ENCODE measurements at places on chromosomes 7 and 10.
A peak's percentile ranks its signal among the peaks of the same experiment; 100 is the strongest.

DNA sequence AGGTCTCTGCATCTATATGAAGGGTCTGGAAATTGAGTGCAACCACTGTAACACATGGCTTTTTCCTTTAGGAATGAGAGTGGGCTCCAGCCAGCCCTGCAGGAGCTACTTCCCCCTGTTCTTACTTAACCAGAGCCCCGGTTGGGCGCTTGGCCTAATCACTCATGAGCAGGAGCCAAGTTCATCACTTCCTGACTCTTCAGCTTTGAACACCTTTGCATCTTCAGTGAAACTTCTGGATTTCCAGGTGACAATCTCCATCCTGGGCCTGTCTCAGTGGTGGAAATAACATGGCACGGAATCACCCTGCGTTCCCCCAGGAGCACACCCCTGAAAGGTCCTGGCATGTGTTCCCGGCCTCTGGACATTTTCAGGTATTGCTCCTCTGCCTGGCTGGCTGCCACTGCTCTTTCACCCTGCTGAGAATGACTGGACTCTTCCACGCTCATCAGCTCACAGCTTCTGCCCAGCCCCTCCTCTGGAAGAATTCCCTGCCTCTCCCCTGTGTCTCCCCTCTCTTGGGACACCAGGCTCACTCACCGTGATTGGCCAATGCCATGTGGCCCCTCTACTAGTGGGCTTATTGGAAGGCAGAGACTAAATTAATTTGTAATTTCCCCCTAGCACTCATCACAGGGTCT lies 229.1 kb upstream of the GRB10 start:
- no peak for DNase-seq

GRCh38 chr10:13227031-13227430 lies 7.1 kb downstream of the UCMA start:
- no peak for DNase-seq

DNA sequence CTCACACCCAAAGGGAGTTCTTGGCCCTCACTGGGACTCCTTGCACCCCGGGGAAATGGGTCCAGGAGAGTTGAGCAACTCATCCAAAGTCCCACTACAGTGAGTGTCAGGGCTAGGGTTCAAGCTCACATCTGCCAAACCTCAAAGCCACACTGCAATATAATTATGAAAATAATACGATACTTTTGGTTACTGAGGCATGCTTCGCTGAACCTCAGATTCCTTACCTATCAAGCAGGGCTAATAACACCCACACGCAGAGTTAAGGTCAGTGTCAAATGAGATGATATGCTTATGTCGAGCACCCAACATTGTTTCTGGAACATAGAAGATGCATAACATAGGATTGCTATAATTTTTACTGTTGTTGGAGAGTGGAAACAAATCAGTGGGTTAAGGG lies 58.2 kb downstream of the BPGM start:
- no peak for DNase-seq

DNA sequence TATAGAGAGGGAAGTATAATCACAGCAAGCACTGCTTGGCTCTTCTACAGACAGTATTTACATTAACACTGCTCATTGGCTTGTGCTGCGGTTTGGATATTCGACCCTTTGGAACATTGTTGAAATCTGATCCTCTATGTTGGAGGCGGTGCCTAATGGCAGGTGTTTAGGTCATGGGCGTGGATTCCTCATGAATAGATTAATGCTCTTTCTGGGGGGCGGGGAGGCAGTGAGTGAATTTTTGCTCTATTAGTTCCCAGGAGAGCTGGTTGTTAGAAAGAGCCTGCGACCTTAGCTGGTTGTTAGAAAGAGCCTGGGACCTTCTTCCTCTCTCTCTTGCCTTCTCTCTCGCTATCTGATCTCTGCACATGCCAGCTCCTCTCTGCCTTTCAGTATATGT lies 77.3 kb upstream of the SVIL start:
- DNase-seq, result no peak

DNA sequence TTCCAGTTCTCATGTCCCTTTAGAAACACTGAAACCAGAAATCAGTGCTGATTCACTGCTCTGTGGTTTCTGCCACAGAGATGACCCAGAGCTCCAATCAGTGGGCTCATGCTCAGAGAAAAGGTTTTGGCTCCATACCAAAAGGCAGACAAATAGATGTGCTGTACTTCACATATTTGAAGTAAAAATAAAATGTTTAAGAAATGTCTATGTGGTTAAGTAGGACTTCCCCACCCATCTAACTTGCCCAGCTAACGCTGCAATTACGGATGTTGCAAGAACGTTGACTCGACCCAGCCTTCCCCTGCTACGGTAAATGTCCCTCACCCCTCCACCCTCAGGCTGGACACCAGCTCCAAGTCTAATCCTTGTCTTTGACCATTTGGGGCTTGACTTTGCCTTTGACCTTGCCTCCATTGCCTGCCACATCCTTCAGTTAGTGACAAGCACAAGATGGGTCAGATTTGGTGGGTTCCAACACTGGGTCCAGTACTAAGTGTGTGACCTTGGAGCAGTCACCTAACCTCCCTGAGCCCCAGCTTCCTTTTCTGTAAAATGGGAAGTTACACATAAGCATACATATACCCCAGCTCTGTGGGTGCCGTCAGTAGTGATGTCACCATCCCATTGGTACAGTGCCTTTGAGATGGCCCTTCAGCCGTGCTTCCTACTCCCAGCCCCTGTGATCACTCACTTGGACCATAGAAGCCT lies 95.8 kb downstream of the CHST15 start:
- peak; percentile 96 for DNase-seq

DNA sequence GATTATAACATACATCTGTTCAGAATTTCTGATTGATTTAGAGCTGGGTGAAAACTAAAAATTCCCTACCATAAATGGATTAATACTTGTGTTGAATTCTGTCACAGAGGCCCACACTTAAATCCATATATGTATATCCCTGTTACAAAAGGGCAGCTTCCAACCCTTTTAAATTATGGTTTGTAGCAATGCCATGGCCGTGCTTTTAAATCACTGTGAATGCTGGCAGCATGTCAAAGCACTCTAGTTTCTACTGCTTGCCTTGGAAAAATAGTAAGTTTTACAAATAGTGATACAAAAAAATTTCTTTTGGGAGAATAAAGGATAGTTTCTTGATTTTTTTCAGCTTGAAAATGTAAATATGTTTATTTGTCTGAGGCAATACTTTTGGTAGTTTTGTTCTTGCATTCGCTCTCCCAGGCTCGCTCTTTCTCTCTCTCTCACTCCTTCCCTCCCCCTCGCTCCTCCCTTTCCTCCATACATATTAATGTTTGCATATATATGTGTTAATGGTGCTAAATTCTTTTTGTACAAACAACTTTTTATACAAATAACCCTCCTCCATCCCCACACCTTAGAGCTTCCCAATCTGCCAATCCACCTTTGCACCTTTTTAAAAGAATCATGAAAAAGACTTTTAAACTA lies 29.8 kb downstream of the TES start:
- DNase-seq, result no peak

DNA sequence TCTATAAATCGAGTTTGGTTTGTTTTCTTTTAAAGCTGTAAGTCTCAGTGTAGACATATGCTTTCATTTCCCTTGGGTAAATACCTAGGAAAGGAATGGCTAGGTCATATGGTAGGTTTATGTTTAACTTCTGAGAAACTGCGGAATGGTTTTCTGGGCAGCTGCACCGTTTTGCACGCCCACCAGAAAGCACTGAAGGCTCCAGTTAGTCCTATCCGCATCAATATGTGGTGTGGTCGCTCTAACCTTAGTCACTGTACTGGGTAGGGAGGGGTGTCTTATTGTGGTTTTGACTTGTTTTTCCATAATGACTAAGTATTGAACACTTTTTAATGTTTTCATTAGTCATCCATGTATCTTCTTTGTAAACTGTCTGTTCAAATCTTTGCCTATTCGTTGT lies 279.5 kb upstream of the AKR1E2 start:
- peak; percentile 57 for DNase-seq

DNA sequence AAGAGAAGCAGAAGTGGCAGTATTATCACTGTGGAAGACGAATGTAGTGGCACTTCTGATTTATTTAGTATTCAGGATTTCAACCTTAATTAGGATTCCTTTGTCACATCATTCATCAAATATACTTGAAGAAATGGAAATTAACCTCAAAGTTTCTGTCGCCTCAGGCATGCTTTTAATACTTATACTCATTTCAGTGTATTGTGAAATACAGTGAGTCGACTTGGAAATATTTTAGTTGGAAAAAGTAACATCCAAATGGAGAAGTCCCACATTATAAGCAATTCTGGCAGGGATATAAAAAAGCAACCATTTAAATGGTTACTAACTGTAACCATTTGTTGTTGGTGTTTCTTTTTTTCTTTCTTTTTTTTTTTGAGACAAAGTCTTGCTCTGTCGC lies 648.8 kb downstream of the ARL4A start:
- DNase-seq, result peak; percentile 5

DNA sequence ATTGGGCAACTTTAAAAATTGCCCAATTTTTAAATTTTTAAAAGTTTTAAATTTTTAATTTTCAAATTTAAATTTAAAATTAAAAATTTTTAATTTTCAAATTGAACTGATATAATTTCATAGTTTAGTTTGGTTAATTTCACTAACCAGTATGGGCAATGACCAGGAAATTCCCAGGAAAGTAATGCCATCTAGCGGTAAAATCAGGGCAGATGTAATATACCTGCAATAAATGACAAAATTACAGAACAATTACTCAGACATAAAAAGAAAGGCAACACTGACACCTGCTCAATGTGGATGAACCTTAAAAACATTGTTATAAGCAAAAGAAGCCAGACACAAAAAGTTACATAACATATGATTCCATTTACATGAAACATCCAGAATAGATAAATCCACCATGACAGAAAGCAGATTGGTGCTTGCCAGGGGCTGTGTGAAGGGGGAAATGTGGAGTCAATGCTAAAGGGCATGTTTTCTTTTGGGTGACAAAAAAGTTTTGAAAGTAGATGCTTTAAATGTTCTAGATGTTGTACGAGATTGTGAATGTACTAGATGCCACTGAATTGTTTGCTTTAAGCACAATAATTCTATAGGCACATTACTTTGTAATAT lies 28.6 kb upstream of the SLC16A12 start:
- peak; percentile 59 for DNase-seq

GRCh38 chr10:50653758-50654157 lies 30.0 kb upstream of the SGMS1 start:
- no peak for DNase-seq
